ENCODE measurements at places on chromosomes 4 and X. TPM values are rescaled to one million over a fixed set of nuclear protein-coding genes. Genes with fewer than 3 reads are reported as not detected.

DNA sequence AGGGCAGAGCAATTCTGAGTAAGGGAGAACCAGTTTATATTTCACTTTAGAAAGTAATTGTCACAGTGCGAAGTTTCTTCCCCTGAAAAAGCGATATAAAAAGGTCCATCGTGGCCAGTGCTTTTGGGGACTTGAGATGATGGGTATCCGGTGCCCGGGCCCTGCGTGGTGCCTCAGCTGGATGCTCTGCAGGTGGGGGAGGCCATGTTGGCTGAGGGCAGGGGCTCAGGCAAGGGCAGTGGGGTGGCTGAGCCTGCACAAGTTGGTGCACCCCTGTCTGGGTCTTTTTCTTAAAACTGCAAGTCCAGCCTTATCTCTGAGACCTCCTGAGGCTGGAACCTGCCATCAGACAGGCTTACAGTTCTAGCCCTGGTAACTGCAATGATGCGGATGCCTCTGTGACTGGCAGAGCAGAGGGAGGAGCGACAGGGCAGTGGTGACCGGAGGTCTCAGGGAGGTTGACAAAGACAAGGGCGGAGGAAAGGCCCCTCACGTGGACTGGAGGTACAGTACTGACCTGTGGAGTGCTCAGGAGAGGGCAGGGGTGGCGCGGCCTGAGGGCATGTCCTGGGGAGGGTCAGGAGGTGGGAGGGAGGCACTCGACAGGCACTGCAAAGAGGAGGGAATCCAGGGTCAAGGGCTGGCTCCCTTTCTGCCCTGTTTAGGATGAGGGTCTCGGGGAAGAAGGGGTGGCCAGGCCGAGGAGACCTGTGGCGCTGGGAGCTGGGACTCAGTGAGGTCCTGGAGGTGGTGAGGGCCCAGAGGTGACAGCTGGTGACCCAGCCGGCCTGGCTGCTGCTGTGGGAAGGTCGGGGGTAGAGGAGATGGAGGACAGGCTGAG is 1.8 kb downstream of the RGS12 start:
- DNase-seq: no peak

DNA sequence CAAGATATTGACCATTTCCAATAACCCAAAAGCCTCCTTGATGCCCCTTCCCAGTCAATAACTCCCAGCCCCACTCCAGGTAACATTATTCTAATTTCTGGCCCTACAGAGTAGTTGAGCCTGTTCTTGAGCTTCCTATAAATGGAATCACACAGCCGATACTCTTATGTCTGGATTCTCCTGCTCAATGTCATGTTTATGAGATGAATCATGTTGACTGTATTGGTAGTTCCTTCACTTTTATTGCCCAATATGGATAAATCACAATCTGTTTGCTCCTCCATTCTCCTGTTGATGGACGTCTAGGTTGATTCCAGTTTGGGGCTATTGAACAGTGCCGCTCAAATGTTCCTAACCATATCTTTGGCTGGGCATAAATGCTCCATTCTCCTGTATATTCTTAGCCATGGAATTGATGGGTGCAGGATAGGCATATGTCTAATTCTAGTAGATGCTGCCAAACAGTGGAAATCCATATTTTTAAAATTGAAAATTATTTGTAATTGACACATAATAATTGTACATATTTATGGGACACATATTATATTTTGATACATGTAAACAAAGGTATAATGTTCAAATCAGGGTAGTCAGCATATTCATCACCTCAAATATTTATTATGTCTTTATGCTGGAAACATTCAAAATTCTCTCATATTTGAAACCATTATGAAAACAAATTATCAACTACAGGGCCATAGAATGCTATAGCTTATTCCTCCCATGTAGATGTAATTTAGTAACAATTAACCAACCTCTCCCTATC is 40.5 kb upstream of the SLC2A9 start:
- no peak for DNase-seq

GRCh38 chrX:34624416-34624815 is 32.7 kb downstream of the TMEM47 start:
- DNase-seq: no peak

DNA sequence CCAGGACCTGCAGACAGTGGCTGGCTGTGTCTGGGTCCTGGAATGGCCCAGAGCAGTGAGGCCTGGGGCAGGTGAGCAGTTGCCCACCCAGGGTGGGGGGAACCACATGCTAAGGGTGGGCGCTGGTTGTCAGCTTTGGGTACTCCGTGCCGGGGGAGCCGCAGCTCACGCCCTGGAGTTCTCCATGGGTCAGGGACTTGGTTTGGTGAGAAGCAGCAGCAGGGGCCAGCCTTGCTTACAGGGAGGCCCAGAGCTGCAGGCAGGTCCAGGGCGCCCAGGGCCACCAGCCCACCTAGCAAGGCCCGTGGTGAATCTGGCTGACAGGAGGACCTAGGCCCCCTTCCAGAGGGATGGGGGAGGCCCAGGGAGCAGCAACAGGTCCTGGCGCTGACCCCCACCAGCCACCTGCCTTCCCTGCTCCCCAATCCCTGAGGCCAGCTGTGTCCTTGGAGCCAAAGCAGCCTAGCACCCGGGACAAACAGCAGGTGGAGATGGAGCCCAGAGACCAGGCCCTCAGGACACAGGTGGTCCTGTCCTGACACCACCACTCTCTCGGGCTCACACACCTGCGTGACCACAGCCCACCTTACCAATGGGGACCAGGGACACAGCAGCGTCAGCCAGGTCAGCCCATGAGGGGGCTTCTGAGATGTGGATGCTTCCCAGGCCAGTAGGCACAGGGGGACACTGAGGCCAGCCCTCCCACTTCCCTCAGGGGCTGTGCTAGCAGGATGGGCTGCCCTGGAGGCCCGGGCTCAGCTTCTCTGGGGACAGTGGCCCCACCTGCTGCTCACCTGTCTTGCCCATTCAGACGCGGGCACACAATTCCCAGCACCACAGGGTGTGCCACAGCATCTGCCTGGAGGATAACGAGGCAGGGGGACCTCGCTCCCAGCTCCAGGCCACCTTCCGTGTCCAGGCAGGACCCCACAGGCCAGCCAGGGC is 3.5 kb downstream of the MXD4 start:
- peak; percentile 56 for DNase-seq

- no peak for DNase-seq
Measured at GRCh38 chrX:138929926-138930582, 218.5 kb upstream of the FGF13 start.

GRCh38 chrX:130834149-130834548 is 68.9 kb downstream of the ENOX2 start:
- no peak for DNase-seq

GRCh38 chr4:3225936-3226335 is 23.0 kb upstream of the MSANTD1 start:
- DNase-seq: no peak

DNA sequence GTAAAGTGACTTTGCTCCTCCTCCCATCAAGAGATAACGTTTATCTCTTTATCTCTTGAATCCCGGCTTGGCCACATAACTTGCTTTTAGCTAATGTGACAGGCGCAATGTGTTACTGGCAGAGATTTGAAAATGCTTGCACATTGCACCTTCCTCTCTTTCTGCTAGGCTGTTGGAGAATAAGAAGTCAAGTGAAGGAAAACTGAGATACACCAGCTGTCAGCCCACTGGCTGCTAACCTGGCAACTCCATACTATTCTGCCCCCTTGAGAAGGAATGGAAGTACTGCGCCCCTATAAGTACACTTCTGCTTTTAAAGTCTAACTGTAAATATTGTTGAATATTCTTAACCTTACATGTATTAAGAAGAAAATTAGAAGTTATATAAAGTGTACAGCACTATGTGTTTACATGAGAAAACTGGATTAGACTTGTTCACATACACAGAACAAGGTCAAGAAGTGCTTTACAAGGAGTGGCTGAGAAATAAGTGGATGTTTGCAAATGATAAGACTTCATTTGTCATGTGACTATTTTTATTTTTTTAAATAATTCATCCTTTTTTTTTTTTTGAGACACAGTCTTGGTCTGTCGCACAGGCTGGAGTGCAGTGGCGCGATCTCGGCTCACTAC is 424.5 kb upstream of the CTSO start:
- no peak for DNase-seq

- DNase-seq: no peak
Measured at GRCh38 chr4:7697343-7697742, 242.3 kb downstream of the AFAP1 start.

GRCh38 chrX:69065451-69065850 is 99.8 kb downstream of the PJA1 start:
- DNase-seq: peak; percentile 53

- no peak for DNase-seq
Measured at GRCh38 chr4:74449571-74450297, 4.8 kb downstream of the AREG start.

- DNase-seq: no peak
Measured at GRCh38 chr4:39231660-39232059, 49.3 kb downstream of the WDR19 start.

GRCh38 chr4:186669735-186670134 is 53.9 kb downstream of the FAT1 start:
- DNase-seq: no peak

GRCh38 chr4:81180916-81181315 is 34.1 kb downstream of the PRKG2 start:
- no peak for DNase-seq

DNA sequence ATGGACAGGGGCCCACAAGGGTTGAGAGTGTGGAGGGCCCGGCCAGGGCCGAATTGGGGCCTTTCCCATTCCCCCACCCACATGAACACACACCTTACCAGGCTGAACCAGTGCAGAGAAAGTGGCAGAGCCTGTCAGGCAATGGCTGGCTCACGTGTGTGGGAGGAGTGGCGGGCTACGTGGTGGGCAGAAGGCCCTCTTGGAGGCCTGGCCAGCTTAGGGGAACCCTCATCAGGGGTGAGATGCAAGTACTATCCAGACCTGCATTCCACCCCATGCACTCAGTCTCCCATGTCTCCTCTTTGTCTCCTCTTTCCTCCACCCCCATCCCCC is 965 bp downstream of the TCEAL4 start:
- DNase-seq: no peak

DNA sequence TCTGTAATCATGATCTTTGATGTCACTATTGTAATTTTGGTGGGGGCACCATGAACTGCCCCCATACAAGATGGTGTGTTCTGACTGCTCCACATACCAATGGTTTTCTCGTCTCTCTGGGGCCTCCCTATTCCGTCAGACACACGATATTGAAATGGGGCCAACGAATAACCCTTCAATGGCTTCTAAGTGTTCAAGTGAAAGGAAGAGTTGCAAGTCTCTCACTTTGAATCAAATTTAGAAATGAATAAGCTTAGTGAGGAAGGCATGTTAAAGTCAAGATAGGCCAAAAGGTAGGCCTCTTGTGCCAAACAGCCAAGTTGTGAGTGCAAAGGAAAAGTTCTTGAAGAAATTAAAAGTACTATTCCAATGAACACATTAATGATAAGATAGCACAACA is 205.4 kb downstream of the SPRY1 start:
- DNase-seq: no peak

- no peak for DNase-seq
Measured at GRCh38 chrX:87105131-87105530, 412.5 kb upstream of the KLHL4 start.

- no peak for DNase-seq
Measured at GRCh38 chrX:21946925-21947641, 6.6 kb downstream of the SMS start.

- no peak for DNase-seq
Measured at GRCh38 chr4:20086799-20087521, 164.7 kb upstream of the SLIT2 start.

- no peak for DNase-seq
Measured at GRCh38 chrX:69096963-69097362, 68.3 kb downstream of the PJA1 start.

DNA sequence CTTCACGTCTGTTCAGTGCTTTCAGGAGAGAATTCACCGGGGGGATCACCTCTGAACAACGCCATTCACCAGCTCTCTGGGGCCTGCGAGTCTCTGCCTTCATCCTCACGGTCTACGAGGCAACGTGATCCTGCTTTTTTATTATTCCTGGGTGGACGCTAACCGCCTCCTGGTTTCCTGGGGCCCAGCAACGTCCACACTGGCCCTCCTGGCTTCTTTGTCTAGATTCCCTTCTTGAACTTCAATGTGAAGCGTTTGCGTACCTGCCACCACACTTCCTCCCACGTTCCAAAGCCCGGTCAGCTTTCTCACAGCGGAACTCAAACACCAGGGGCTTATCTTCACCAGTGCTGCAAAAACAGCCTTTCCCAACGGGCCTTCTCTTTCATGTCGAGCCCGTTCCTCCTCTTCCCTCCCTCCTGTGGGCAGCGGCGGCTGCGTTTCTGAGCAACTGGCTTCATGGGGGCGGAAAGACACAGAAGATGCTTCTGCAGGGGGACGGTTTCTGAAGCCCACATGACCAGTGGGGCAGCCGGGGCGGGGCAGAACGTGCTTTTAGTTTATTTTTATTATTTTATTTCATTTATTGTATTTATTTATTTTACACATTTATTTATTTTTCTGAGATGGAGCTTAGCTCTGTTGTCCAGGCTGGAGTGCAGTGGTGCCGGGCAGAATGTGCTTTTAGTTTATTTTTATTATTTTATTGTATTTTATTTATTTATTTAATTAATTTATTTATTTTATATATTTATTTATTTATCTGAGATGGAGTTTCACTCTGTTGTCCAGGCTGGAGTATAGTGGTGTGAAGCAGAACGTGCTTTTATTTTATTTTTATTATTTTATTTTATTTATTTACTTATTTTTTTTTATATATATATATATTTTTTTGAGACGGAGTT is 64.6 kb downstream of the CRLF2 start:
- no peak for DNase-seq

DNA sequence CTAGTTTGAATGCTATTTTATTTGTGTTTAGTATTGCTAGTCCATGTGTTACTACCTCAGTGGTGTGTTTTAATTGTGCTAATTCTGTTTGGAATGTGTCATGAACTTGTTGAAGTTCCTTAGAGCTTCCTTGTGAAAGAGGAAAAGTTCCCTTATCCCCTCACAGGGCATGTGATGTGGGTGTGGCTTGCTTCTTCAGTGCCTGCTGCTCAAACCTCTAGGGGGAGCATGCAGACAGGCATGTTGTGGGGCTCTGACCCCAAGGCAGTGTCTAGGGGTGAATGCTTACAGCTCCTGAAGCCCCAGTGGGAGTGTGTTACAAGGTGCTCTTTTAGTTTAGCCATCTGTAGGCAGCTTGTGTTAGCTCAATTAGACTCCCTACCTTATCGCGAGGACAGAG is 86.5 kb downstream of the MAGED4 start:
- no peak for DNase-seq

DNA sequence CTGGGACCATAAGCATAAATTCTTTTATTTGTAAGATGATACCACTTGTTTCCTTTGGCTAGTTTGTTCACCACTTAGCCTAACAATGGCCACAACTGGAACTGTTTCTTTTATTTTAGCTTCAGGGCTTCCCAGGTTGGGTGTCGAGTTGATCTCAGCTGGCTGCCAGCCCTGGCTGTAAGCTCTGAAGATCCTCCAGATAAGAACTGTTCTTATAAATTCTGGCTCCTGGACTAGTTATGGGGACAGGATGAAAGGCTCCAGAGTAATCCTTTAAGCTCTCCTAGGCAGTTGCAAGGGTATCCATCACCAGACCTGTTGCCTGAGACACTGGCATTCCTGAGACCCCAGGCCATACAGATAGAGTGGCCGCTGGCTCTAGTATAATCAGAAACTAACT is 129.4 kb upstream of the ACSL4 start:
- DNase-seq: no peak

GRCh38 chr4:86895692-86896488 is 3.7 kb upstream of the C4orf36 start:
- no peak for DNase-seq

GRCh38 chr4:12118651-12119213 is 690.0 kb upstream of the HS3ST1 start:
- DNase-seq: no peak

Gene SSX2
- total RNA-seq: not detected

Gene MTTP
- 0.51 TPM for total RNA-seq

Gene GPRASP3
- 3.7 TPM for total RNA-seq

Gene ARR3
- total RNA-seq: not detected

Gene KLB
- total RNA-seq: 0.47 TPM

Gene LONRF3
- total RNA-seq: 8.8 TPM

Measured in right atrium auricular region (tissue), 2 donors.